ENCODE measurements at places on chromosomes 1 and 21.

GRCh38 chr21:34141373-34141772, 68.0 kb downstream of the MRPS6 start:
- DNase-seq, result no peak

DNA sequence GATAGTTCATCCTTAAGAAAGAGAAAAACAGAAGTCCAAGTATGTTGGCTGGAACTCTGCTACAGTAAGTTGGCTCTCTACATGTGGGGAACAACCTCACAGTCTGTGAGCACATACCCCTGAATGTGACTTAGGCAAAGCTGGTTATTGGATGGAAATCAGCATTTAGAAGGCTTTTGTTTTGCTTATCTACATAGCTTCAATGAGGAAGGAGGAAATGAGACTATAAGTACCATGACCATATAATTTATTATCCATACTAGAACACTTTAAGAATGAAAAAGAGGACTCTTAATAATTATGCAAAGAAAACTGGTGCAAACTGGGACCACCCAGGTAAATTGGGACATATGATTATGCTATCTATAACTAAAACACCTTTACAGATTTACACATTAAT, 31.7 kb upstream of the CD55 start:
- DNase-seq, result no peak

DNA sequence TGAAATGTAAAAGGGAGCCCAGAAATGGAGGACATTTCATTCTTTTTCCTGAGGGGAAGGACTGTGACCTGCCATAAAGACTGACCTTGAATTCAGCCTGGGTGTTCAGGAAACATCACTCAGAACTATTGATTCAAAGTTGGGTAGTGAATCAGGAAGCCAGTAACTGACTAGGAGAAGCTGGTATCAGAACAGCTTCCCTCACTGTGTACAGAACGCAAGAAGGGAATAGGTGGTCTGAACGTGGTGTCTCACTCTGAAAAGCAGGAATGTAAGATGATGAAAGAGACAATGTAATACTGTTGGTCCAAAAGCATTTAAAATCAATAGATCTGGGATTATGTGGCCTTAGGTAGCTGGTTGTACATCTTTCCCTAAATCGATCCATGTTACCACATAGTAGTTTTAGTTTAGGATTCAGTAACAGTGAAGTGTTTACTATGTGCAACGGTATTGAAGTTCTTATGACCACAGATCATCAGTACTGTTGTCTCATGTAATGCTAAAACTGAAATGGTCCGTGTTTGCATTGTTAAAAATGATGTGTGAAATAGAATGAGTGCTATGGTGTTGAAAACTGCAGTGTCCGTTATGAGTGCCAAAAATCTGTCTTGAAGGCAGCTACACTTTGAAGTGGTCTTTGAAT, 2.9 kb downstream of the RGS2 start:
- no peak for DNase-seq

DNA sequence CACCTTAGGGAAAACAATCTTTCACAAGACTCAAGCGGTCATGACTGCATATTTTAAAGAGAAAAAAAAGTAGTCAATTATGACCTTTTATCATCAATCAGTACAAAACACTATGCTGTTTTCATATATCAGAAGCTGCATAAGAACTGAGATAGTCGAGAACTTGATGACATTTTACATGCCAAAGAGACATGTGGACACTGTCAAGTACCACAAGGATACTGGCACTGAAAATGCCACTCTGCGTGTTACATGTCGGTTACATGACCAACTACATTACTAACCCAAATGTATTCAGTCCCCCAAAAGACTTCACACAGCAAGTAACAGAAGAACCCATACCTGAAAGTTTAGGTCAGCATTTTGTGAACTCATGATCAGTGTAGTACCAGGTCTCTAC, 975.0 kb upstream of the ADGRL4 start:
- no peak for DNase-seq

DNA sequence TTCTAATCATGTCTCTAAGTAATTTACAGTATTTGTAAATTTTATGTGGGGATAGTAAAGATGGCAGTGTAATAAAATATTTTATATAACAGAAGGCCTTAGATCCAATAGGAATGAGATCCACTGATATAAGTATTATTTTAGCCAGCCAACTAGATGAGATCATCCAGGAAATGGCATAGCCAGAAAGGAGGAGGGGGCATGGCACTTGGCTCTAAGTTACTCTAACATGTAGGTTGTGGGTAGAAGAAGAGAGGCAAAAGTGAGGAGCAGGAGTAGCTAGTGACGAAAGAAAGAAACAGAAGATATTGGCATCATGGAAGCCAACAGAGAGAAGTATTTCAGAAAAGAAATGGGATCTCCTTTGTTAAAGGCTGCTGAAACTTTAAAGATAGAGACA, 426.1 kb downstream of the PTPRC start:
- no peak for DNase-seq

- no peak for DNase-seq
Observed at GRCh38 chr1:194227161-194227560, 1040.7 kb upstream of the B3GALT2 start.

DNA sequence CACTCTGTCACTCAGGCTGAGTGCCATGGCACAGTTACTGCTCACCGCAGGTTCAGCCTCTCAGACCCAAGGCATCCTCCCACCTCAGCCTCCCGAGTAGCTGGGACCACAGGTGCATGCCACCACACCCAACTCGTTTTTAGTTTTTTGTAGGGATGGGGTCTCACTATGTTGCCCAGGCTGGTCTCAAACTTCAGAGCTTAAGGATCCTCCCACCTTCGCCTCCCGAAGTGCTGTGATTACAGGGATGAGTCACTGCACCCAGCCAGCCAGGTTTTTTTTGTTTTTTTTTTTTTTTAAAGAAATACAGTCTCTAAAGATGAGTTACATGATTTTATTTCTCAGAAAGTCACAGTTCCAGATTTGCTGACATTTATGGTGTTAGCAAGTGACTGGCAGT, 29.0 kb downstream of the BACE2 start:
- no peak for DNase-seq

DNA sequence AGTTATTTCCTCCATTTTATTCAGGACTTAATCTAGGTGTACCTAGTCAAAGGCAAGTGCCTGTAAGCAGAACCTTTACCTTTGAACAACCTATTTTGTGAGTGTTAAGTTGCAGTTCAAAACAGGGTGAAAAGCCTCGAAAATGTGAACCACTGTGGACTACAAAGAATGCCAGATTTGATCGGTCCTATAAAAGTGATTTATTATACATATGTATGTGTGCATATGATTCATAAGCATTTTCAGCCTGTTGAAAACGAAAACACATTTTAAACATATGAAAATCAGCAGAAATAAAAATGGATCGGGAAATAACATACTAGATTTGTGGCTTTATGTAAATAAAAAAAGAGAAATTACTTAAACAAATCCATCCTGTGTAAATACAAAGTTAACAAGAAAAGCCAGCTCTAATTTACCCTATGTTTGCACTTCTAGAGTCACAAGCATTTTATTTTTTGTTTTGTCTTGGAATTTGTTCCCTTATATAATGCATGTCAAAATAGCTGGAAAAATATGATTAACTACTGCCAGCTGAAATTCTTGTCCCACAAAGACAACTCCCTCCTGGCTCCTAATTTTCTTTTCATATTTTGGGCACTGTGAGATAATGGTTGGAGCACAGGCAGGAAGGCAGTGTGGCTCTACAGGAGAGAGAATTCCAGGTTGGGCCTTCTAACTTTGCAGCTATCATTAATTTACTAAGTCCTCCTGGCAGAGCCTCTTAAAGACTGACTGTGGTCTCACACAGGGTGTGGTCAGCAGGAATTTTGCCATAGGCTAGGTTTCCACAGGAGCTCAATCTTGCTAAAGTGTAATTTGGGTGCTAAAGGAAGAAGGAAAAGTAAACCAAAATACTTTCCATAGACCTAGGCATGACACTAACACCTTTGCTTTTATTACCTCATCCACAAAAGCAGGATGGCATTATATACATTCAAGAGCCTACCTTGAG, 70.2 kb upstream of the CDC42BPA start:
- no peak for DNase-seq

DNA sequence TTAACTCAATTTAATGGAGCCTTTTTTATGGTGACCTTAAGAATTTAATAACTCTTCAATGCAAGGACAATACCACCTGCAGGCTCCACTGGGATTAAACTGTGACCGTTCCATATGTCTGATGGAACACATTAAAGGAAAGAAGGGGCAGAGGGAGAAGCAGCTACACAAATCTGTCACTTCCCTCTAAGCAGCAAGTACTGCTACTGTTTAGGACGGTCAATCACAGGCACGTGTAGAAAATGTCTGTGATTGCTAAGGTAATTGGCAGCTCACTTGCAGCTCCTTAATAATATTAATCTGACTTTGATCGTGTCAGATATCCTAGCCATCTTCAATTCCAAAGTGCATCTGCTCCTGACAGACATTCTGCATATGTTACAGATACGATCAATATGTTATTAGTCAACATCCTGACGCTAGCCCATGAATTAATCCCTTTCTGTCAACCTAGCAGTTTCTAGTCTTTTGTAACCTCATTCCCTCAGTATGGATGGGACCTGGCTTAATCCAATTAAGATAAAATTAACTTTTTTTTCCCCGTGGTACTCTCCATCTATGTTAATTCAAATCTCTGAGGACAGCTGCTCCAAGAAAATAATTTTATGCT, 1012.4 kb downstream of the AMY1C start:
- DNase-seq, result no peak

DNA sequence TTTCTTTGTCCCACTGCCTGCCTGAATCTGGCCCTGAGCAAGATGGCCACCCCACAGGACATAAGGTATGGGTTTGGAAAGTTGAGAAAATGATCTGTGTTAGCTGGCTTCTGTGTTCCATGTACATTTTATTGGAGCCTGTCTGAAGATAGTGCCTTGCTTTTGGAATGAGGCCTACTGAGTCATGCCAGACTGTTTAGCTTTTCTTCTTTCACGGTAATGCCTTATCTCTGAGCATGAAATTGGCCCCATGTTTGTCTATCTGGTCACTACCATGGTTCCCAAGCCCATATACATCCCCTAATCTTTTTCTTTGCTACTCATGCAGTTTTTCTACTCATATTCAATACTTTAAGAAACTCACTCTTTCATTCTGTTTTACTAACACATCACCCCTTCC, 85.1 kb upstream of the LMO4 start:
- DNase-seq, result no peak

DNA sequence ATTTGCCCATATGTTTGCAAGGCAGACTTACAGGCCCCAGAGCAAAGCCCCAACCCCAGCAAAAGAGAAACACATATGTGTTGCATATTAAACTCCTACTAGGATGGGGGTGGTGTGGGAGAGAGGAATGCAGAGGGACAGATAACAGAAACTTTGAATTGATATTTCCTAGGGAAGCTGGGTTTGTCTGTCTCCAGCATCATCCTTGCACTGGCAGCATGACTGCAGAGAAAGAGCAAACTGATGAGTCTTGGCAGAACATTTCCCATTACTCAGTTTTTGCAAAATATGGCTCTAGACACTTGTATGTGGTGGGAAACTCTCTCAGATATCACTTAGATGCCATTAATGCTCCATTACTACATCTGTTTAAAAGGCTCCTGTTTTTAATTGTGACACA, 43.8 kb upstream of the MARK1 start:
- no peak for DNase-seq

GRCh38 chr21:44556879-44557278, 1.7 kb downstream of the KRTAP10-3 start:
- no peak for DNase-seq

- no peak for DNase-seq
Observed at GRCh38 chr1:221881805-221882581, 140.1 kb upstream of the DUSP10 start.

DNA sequence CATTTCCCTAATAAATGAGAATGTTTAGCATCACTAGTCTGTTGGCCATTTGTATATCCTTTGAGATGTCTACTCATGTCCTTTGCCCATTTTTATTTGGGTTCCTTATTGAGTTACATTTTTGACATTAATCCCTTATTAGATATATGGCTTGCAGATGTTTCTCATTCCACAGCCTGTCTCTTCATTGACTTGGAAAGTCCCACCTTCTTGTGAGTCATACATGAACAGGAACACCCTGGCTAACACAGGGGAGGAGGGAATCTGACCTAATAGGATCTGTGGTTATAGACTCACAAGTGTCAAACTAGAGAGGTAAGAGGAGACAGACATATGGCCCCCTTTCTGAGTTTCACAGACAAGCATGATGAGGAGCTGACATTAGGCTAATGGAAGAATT, 11.5 kb downstream of the ZP4 start:
- DNase-seq, result no peak

- no peak for DNase-seq
Observed at GRCh38 chr1:192879406-192879805, 70.6 kb downstream of the RGS2 start.

GRCh38 chr1:41151846-41152245, 90.3 kb downstream of the SCMH1 start:
- DNase-seq, result no peak

DNA sequence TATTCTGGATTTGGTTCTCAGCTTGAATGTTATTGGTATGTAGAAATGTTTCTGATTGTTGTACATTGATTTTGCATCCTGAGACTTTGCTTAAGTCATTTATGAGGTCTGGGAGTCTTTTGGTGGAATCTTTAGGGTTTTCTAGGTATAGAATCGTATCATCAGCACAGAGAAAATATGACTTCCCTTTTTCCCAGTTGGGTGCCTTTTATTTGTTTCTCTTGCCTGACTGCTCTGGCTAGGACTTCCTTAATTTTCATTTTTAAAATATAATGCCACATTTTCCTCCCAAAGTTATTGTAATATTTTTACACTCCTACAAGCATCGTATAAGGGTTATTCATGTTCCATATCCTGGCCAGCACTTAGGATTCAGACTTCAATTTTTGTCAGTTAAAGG, 111.1 kb downstream of the FNBP1L start:
- no peak for DNase-seq

DNA sequence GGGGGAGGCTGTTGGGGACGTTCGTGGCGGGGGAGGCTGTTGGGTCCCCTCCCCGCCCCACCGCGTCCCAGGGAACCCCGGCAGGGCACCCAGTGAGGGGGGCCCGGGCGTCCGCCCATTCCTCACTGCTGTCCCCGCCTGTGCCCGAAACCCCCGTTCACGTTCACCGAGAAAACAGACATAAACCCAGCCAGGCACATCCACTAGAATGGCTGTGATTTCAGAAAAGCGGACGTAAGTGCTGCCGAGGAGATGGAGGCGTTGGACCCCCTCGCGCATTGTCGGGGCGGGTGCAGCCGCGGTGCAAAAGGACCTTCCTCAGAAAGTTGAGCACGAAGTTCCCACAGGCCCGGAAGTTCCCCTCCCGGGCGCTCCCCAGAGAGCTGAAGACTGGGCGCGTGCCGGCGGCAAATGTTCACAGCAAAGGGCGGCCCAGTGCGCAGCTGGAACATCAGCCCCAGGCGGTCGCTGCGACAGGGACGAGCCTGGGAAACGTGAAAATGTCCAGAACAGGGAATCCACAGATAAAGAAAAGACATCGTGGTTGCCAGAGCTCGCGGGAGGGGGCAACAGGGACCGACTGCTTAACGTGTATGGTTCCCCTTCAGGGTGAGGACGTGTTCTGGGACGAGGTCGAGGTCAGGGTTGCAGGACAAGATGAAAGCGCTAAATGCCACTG, 18.5 kb upstream of the SAMD11 start:
- no peak for DNase-seq

DNA sequence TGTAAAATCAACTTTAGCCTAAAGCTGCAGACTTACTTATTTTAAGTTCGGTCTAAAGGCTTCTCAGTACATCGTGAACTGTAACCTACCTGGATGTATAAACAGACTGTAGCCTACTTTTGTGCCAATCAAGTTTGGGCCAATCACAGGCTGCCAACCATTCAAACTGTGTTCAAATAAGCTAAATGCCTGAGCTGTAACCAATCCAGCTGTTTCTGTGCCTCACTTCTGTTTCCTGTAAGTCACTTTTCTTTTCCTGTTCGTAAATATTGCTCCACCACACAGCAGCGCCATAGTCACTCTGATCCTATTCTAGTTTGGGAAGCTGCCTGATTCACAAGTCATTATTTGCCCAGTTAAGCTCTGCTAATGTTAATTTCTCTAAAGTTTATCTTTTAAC, 37.5 kb upstream of the SLAMF9 start:
- DNase-seq, result no peak

Measured in activated CD4-positive, alpha-beta T cell treated with anti-CD3 and anti-CD28 coated beads, Interleukin-2, amount 50 U/mL, for 1 hour (primary cell).